Activated CD4-positive, alpha-beta T cell treated with anti-CD3 and anti-CD28 coated beads, Interleukin-2, amount 50 U/mL, for 24 hours (primary cell): ENCODE measurements at places on chromosomes 6 and 20.

DNA sequence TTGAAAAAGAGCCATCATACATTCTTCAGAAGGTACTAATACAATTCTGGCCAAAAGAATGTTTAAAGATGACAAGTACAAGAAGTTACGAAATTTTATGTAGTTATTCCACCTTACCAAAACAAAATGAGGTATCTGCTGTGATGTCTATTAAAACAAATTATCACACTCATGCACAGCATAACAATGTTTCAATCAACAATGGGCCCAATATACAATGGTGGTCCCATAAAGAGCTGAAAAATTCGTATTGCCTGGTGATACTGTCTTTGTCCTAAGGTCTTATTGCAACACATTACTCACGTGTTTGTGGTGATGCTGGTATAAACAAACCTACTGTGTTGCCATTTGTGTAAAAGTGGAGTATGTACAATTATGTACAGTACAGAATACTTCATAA, 3.6 kb upstream of the NUP153 start:
- no peak for DNase-seq

GRCh38 chr20:17956099-17956685, 12.4 kb downstream of the SNX5 start:
- DNase-seq, result no peak

DNA sequence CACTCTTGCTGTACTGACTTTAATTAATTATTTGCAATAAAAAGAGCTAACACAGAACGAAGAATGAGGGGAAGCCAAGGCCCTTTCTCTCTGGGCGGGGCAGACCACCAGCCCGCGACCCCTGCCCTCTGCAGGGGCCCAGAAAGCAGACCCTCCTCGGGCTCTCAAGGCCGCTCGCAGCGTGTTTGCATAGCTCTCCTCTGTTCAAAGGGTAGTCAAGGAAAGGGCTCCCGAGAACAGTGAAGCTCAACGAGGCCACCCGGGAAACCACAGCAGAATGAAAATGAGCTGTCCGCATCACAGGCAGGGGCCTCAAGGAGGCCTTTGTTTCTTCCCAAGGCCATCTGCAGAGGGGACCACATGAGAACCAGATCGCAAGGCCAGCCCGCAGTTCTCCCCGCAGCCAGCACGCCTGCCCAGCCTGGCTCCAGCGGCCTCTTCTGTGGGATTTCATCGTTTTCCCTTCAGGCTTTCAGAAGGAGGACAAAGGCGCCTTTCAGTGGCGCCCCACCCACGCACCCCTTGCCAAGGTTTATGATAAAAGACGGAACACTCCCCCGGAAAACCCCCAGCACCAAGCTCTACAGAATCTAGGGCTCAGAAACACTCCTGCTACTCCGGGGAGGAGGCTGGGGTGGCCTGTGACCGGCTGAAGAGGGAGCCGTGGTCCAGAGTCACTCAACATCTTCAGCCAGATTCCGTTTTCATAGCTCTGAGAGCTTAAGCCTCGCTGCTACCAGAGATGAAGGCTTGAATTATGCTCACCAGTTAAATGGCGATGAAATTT, 25.3 kb downstream of the ACSS1 start:
- DNase-seq, result no peak

DNA sequence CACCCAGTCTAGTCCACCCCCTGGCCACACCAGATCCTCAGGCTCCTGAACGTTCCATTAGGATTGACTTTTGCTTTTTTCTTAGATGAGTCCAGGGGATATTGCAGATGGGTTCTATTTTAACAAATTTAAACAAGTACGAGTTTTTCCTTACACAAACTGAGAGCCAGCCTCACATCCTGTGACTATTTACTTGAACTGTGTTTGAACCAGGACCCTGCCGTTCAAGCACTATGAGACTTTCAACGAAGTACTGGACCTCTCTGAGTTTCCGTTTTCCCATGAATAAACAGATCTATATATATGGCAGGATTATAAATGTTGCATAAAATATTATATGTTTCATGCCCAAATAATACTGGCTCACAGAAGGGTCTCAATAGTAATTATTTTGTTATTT, 1.4 kb upstream of the METTL24 start:
- DNase-seq, result no peak

GRCh38 chr6:139341060-139341459, 33.4 kb downstream of the CITED2 start:
- no peak for DNase-seq

- DNase-seq, result no peak
These were observed 26.9 kb upstream of the CBLN4 start for GRCh38 chr20:56032251-56032650.

GRCh38 chr6:71259888-71260604, 28.6 kb upstream of the OGFRL1 start:
- DNase-seq, result no peak

DNA sequence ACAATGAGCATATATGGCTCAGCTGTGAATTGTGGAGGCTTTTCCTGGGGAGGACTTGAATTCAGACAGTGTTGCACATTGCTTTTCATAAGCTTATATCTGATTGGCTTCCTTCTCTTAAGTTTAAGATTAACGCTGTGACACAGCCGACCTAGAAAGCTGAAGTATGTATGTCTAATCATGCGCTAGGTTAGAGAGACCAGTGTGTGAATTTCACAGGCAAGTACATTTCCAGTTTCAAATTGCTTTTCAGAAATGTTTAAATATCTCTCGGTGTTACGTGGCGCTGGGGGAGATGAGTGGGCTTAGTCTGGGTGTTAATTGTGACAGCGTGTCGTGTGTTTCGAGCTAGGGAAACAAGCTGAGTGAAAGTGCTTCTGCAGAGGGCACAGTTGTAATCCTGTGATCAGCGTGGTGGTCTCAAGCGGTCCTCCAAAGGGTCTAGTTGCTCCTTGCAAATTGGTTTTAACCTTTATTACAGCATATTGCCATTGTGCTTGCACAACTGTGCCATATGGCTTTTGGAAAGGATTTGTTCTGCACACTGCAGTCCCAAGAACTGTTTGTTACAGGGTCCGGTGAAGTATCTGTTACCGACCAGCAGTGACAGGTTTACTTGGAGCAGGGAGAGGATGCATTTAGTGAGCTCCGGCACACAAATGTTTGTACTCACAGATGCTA, 166.6 kb downstream of the SASH1 start:
- no peak for DNase-seq

DNA sequence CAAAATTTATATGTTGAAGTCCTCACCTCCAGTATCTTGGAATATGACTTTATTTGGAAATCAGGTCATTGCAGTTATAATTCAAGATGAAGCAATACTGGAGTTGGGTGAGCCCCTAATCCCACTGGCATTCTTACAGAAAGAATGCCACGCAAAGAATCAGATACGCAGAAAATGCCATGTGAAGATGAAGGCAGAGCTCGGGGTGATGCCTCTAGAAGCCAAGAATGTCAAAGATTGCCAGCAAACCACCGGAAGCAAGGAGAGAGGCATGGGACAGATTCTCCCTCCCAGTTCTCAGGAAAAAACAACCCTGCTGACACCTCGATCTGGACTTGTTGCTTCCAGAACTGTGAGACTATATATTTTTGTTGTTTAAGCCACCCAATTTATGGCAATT, 273.4 kb upstream of the CITED2 start:
- no peak for DNase-seq

DNA sequence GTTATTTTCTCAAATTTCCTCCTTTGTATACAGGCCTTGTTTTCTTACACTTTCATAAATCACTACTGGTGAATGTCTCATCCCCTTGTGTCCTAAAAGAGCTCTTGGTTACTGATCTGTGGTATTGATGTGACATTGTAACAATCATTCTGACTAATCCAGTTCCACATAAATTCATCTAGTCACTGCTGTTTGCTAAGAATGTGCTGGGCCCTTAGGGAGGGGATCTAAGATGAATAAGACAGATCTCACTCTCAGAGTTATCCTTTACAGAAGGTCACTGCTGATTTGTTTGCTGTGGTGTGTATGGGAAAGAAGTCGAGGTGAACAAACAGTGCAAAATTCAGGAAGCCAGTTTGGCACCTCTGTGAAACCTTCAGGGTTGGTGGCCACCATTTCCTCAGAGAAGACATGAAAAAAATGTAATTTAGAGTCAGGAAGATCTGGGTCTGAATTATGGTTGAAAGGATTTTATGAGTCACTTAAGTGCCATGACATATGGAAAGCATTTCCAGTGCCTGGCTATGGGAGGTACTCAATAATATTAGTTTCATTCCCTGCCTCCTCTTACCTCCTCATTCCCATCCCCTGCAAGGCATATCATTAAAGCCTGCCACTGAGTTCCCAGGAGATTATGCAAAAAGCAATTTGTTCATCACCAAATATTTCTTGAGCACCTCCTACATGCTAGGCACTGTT, 121.8 kb downstream of the COL9A1 start:
- no peak for DNase-seq

DNA sequence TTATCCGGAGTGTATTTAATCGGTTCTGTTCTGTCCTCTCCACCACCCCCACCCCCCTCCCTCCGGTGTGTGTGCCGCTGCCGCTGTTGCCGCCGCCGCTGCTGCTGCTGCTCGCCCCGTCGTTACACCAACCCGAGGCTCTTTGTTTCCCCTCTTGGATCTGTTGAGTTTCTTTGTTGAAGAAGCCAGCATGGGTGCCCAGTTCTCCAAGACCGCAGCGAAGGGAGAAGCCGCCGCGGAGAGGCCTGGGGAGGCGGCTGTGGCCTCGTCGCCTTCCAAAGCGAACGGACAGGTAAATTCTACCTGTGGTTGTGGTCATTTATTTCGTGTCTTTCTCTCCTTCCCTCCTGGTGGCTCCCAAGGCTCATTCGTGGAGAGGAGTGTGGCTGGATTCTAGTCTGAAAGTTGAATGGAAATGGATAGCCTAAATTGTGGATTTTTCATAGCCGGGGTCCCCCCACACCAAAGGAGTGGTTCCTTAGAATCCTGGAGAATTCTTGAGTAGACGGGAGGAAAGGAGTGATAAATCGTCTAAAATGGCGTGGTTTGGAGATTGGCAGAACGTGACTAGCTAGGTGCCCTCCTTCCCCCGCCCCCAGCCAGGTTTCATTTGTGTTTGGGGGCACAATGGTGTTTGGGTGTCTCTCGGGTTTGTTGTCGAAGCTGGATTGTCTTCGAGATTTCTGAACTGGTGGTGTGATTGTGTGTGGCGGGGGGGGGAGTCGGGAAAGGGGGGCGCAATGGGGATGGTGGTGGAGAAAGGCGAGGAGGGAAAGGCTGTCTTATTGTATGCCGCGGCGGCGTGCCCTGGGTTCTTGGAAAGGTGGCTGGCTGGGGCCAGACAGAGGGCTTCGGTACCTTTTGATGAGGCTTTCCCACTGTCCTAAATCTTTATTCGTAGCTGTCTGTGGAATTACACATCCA, 673 bp downstream of the MARCKS start:
- no peak for DNase-seq

DNA sequence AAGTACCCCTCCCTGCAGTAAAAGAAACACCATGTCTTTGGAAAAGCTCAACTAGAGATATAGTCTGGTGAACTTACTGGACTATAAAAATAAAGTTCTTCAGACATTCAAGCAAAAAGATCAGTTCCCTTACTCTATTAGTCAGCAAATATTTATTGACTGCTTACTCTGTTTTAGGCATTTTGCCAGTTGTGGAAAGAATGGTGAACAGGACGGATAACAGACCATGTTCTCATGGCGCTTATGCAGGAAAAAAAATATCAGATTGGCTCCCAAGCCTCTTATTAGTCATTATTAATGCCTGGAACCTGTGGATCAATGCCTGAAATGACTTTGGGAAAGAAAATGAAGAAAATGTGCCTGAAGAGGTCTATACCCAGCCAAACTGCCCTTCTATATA, 282.2 kb upstream of the EPHA7 start:
- no peak for DNase-seq

GRCh38 chr20:30812739-30813411, 444.6 kb upstream of the DEFB115 start:
- no peak for DNase-seq

- peak; percentile 10 for DNase-seq
These were observed 201.6 kb upstream of the SGK1 start for GRCh38 chr6:134519465-134519864.

- no peak for DNase-seq
These were observed 26.1 kb downstream of the FARS2 start for GRCh38 chr6:5287205-5287965.

DNA sequence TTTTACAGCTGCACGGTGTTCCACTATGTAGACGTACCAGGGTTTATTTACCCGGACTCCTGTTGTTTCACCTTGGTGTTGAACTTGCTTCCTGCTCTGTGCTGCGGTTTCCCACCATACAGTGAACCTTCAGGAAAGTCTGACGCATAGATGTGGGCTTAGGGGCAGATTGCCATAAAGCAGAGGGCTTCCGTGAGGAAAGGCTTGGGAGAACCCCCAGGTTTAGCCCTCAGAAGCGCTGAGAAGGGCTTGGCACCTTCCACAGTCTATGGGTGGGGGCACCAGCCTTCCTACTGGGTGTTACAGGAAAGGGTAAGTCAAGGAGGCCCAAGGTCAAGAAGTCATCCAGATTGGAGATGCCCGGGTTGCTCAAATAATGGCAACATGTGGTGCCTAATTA, 19.2 kb upstream of the MRPS18A start:
- no peak for DNase-seq

DNA sequence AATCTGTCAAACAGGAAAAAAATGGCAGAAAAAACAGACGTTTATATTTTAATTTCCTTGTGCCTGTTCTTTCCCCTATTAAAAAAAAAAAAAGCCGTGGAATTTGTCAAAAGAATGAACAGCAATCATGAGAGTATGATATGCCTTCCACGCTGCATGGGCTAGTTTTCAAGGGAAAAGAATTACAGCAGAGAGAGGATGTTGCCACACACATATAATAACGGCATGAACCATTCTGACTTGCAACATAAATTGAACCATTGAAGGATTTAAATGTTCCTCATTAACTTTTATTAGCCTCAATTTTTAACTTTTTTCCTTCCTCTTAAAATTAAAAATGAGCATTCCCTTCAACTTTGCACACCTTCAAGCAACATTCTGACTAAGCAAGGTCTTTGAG, 301.8 kb downstream of the FOXC1 start:
- no peak for DNase-seq

GRCh38 chr6:169939554-169940164, 188.2 kb downstream of the ERMARD start:
- DNase-seq, result no peak

DNA sequence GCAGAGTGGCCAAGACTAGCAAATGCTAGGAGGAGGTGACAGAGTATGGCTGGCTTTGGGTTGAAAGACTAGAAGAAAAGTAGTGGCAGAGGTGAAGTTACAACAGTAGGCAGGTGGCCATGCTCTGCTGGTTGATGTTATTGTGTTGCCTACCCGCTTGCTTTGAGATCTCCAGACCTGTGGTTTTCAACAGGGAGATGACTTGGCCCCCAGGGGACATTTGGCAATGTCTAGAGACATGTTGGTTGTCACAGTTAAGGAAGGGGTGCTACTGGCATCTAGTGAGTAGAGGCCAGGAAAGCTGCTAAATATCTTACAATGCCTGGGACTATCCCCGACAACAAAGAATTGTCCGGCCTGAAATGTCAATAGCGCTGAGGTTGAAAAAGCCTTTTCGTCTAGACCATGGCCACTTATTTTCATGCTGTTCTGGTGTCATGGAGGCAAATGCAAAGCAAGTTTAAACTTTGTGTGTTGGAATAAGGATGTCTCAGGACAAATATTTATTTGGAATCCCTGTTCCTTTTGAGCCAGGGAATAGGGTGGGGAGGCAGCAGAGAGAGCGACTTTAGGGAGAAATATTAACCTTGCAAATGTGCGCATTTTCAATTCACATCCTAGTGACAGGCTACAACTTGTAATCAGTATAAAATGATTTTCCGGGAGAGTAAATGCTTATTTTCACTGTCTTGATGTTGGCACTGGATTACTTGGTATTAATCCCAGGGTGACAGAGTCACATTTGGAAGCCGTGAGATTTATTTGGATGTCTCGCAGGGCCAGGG, 203.9 kb downstream of the ZNF217 start:
- no peak for DNase-seq

GRCh38 chr20:63470410-63470809, 2.0 kb downstream of the KCNQ2 start:
- DNase-seq, result no peak
